ENCODE measurements at places on chromosomes 4 and X.
A peak's percentile ranks its signal among the peaks of the same experiment; 100 is the strongest.

DNA sequence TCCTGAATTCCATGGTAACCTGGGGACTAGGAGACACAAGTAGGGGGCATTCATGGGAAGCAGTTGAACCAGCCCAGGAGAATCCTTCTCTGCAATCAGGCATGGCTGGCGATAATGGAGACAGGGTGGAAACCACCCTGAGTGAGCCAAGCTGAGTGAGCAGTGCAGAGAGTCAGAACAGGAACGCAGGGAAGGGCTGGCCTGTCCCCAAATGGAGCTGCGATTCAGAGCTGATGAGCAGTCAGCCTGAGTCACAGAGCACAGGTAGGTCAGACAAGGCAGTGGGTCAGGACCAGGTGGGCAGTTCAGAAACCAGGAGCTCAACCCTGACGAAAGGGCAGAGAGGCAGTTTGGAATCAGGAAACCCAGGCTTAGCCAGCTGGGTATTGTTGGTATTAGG is 129.0 kb downstream of the BTC start:
- DNase-seq = no peak

DNA sequence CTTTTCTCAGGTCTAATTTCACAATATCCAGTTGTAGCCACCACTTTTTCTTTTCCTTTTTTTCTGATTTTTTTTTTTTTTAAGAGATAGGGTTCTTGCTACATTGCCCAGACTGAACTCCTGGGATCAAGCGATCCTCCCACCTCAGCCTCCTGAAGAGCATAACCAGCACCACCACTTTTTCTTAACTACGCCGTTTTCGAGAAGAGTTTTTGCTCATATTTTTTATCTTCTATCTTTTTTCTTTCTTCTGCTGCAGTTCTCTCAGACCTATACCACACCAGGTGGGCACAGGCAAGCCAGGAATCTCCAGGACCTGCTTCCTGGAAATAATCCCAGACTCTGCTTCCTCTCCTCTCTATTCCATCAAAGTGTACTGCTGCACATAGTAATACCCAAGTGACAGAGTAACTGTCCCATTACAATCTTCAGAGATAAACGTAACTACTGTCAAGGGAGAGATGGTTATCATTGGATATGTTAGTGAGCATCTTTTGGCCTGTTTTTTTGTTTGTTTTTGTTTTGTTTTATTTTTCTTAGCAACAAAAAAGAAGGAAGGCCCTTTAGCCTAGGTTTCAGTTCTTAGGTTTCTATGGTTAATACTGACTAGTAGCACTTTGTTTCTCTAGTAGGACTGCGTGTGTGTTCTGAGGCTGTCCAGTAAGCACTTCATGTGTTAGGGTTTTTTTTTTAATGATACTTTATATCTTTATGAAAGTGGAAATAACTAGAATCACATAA is 59.2 kb upstream of the TXK start:
- DNase-seq = no peak

DNA sequence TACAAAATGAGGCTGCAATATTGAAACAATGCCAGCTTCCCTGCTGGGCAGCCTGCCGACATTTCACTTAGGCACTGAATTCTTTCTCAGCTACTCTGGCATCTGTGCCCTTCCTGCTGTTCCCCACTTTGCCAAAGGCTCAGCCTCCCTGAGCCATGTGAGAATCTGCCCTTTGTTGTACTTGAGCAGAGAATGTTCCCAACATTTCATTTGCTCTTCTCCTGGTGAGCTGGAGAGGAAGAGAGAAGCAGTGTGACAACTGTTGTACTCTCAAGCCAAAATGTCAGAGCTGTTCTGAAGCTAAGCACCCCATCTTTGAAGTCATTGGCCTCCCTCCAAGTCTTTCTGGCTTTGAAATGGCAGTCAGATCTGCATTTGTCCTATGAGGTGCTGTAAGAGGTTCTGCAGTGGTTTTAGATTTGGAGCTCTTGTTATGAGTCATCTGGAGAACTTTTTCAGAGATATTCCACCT is 32.5 kb downstream of the LANCL3 start:
- DNase-seq = no peak

DNA sequence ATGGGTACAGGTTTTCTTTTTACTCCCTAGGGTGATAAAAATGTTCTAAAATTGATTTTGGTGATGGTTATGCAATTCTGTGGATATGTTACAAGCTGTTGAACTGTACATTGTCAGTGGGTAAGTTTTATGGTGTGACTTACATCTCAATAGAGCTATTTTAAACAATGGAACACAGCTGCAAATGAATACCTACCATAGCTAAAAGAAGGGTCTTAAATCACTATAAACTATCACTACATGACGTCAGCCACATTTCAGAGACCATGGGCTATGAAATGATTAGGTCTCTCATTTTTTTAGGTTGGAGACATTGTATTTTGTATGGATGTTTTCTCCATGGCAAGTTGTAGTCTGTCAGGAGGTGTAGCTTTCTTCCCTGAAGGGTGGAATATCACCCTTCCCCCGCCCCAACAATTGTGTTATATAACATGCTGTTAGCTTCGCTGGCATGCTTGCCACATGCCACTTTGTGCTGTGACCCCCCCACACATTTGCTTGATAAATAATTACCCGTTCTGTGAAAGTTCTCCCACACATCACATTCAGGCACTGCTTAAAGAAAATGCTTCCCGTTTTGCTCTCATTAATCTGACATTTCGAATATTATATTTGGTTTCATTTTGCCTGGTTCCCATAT is 159.7 kb downstream of the ARHGAP10 start:
- DNase-seq = no peak

DNA sequence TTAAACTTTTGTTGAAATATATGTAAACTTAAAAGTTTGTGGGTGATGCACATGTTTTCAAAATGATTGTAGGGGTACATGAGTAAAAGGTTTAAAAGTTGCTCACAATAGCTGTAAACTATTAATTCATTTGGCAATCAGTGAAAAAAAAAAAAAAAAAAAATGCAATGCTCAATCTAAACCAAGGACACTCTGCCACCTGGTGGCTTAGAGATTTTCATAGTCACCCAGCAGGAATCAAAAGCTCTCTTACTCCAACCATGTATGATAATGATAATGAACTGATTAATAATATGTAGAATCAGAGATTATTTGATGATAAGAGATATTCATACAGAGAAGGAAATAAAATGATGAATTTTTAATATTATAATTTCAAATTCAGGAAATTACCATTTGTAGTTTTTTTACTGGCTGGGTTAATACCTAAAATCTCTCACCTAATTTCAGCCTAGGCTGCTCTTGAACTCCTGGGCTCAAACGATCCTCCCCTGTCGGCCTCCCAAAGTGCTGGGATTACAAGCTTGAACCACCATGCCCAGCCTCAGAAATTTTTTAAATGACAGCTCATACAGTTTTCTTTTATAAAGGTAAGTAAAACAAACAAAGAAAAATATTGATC is 46.9 kb upstream of the SLC25A4 start:
- peak; percentile 50 for DNase-seq

GRCh38 chr4:112853662-112854256 is 195.7 kb upstream of the ANK2 start:
- no peak for DNase-seq

DNA sequence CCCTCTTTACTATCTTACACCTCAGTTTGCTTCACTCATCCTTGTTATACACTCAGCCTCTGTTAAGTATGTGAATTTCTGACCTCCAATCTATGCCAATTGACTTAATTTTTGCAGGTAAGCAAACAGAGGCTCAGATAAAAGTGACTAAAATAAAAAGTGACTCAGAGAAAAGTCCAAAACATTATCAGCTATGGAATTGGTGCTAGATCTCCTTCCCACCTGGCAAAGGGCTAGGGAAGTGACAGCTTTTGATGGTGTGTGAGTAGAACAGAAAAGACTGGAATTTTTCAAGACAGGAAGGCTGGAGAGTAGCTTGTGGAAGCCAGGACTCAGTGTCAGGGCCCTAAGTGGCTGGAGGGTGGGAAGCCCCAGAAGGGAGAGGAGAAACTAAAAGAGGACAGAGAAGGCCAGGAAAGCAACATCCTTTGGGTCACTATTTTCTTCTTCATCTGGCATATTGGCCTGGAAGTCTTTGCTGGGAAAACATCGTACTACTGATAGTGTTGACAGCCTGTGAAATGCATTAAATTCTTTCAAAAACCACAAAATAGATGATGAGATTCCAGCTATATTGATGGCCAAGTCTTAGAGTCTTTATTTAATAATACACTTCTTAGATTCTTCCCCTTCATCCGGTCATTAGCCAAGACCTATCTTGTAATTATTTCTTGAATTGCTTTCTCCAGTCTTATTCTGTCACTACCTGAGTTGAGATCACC is 392.8 kb downstream of the RAPGEF2 start:
- no peak for DNase-seq

DNA sequence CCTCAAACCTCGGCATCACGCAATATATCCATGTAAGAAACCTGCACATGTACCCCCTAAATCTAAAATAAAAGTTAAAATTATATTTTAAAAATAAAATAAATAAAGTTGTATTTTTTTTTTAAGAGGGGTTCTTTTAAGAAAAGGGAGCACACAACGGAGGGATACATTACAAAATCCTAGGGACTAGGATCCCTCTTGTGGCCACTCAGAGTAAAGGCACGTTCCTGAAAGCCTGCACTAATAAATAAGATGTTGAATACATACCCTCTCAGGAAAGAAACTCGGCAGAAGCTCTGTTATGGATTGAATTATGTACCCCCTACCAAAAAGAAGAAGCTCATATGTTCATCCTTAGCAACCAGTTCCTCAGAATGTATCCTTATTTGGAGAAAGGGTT is 50.9 kb upstream of the PRDX4 start:
- no peak for DNase-seq

Data from adrenal gland (tissue), 19 donors.